ENCODE measurements at places on chromosomes 3 and 15. TPM values are rescaled to one million over a fixed set of nuclear protein-coding genes. Genes with fewer than 3 reads are reported as not detected.

DNA sequence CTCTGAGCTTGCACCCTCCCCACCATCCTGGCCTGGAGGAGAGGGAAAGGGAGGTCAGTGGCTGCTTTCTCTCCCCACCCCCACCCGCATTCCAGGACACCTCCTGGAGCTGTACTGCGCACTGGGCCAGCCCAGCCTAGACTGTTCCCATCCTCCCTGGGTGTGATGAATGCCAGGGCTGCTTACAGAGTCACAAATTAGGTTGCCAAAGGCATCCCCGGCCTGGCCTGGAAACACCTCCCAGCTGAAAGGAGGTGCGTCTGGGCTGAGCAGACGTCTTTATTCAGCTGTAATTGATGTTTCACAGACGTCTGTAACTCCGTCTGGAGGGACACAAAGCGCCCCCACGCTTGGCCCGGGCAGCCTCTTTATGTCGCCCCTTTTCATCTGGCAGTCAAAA is 47.6 kb downstream of the RHCG start:
- no peak for DNase-seq

- no peak for DNase-seq
Observed at GRCh38 chr15:50140983-50141382, 21.9 kb upstream of the ATP8B4 start.

Gene SEMA3F
- polyA plus RNA-seq, result 63.1 TPM

Gene TMEM89
- 0.30 TPM for polyA plus RNA-seq
